ENCODE measurements at places on chromosomes 4 and X.

DNA sequence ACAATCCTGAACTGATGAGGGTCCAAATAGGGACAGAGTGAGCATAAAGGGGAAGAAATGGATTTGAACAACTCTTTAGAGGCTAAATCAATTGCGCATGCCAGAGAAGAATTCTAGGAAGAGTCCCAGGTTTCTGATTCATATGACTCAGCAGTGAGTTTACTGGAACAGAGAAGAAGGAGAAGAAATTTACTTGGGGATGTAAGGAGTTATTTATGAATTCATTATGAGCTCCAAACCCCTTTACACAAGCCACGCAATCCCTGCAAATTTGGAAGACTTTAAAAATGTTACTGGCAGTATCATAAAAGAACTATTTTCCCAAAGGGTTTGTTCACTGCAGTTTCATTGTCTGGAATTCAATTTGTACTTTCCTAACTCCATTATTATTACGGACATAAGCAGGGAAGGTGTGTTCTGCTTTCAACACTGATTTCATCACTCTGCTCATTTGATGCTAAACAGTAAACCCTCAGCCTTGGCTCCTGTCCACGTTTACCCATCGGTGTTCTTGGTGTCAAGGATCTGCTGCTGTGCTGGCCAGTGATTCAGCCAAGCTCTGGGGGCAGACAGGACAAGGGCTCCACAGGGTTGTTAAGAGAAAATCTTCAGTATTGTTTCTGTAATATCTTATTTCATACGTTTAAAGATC is 273.7 kb downstream of the HNRNPD start:
- no peak for DNase-seq

DNA sequence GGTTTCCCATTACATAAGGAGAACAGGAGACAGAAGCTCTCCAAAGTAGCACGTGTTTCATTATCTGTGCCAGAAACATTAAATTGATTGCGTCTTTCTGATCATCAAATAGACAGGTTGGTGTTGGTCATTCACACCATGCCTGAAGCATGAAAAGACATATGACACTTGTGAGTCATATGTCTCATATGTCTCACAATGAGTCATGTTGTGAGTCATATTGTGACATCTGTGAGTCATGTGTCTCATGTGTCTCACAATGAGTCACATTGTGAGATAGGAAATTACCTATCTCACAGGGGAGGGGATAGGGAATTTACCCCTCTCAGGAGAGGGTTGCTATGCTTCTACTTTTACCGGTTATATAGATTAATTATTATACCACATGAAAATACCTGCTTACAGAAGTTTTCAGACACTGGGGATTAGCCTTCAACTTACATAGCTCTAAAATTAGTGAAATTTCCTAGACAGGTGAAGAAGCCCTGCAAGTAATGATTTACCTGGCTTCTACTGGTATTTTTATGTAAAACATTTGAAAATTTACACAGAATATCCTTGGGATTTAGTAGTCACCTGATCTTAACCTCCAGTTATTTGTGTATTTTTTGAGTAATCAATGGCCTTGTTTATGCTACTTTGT is 80.8 kb downstream of the NPFFR2 start:
- no peak for DNase-seq

GRCh38 chr4:7648544-7649395 is 214.0 kb upstream of the PSAPL1 start:
- no peak for DNase-seq

DNA sequence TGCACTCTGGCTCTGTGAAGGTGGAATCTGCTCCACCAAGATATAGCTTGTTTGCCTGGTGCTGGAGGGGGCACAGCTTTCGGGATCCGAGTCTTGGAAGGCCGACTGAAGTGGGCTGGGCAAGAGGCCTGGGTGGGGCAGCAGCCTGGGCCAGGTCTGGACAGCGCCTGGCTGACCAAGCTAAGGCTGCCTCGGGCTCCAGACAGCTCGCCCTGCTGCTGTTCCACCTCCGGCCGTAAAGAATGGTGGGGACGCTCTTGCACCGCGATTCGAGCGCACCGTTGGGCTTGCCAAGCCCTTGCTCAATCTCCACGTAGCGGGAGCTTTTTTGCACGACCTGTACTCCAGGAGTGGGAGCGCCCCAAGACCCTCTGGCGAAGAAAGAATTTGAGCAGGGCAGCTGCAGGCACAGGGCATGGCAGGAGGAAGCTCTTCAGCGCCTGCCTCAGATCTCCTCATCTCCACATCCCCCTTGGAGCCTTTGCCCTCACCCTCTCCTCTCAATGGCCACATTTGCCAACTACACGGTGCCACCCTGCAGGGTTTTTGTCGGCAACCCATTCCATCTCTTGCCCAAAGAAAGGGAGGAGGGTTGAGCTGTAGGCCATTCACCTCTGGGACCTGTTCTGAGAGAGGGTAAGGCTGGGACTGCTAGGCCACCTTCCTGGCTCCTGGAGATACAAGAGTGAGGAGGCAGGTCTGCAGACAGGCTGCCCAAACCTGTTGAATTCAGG is 18.9 kb downstream of the CNGA2 start:
- peak; percentile 63 for DNase-seq

DNA sequence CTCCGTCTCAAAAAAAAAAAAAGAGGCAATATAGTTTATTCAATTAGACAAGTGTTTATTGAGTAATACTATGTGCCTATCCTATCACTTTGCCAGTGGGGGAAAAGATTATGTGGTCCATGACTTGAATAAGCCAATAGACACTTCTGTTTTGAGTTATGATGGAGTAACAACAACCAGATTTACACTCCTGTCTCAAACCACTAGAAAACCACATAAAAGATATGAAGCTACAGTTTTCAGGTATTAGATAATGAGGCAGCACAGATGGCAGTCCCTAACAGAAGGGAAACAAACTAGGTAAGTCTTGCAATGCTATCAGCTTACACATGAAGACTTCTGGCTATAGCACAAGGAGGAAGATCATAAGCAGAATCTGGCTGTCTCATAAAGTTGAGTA is 22.5 kb downstream of the NFXL1 start:
- DNase-seq: no peak
